Fibroblast of skin of abdomen (primary cell): ENCODE measurements at places on chromosomes 3 and 15.

- no peak for DNase-seq
These were observed 109.2 kb upstream of the ROBO2 start for GRCh38 chr3:76930712-76931111.

DNA sequence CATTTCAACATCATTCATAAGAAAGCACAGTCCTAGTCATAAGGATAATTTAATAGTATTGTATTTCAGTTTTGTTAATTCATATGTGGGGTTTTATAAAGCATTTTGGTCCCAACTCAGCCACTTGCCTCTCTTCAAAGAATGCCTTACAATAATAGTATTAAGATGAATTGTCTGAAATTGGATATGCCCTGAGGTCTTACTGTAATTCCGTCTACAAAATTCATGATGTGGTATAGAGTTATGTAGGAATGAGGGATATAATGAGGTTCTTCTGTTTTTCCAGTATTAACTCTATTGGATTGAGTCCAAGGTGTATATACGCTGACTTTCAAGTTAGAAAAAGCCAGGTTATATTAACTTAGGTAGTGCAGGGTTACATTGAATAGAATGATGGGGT lies 177.0 kb downstream of the GOLIM4 start:
- peak; percentile 27 for DNase-seq

- no peak for DNase-seq
These were observed 562 bp downstream of the NBEAL2 start for GRCh38 chr3:46979958-46980497.

DNA sequence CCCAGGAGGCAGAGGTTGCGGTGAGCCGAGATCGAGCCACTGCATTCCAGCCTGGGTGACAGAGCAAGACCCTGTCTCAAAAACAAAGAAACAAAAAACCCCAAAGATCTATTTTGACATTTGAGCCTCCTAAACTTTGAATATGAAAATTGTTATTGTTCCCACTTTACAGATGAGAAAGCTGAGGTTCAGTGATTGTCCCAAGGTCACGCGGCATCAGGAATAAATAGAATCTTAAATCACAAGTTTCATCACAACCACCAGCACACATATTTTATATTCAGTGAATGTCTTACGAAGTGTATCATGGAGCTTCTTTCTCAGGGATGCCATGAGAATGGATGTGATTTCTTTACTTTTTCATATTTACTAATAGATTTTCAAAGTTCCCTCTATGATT lies 5.3 kb upstream of the LRIG1 start:
- no peak for DNase-seq

DNA sequence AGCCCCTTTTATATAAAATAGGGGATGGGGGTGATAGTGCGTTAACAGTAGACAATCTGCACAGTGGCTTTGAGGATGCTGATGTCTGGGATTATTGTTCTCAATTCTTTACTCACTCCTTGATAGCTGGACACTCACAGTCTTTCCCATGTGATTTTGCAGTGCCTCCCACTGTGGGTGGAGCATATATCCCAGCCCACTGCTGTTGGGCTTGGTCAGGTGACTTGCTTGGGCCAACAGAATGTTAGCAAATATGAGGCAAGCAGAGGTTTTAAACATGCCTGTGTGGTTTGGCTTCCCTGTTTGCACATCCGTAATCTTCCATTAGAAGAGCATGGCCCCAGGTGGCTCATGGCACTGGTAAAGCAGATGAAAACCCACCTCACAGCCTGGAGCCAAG lies 46.5 kb downstream of the CPA3 start:
- no peak for DNase-seq

DNA sequence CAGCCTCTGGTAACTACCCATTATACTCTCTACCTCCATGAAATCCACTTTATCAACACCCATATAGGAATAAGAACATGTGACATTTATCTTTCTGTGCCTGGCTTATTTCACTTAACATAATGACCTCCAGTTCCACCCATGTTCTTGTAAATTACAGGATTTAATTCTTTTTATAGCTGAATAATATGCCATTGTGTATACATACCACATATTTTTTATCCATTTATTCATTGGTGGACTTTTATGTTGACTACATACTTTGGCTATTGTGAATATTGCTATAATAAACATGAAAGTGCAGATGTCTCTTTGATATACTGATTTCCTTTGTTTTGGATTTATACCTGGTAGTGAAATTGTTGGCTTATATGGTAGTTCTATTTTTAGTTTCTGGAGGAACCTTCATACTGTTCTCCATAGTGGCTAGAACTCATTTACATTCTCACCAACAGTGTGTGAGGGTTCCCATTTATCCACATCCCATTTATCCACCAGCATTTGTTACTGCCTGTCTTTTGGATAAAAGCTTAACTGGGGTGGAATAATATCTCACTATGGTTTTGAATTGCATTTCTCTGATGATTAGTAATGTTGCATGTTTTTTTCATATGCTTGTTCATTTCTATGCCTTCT lies 473.4 kb downstream of the TBL1XR1 start:
- no peak for DNase-seq

GRCh38 chr15:77329202-77329601 lies 90.7 kb downstream of the PEAK1 start:
- DNase-seq = peak; percentile 45

- no peak for DNase-seq
These were observed 196.4 kb downstream of the RPLP1 start for GRCh38 chr15:69648775-69649735.
